ENCODE measurements at places on chromosomes 1 and 21.

- DNase-seq: no peak
These were observed 356.0 kb downstream of the S1PR1 start for GRCh38 chr1:101592845-101593244.

- DNase-seq: no peak
These were observed 59.5 kb upstream of the LRRC53 start for GRCh38 chr1:74571891-74572290.

DNA sequence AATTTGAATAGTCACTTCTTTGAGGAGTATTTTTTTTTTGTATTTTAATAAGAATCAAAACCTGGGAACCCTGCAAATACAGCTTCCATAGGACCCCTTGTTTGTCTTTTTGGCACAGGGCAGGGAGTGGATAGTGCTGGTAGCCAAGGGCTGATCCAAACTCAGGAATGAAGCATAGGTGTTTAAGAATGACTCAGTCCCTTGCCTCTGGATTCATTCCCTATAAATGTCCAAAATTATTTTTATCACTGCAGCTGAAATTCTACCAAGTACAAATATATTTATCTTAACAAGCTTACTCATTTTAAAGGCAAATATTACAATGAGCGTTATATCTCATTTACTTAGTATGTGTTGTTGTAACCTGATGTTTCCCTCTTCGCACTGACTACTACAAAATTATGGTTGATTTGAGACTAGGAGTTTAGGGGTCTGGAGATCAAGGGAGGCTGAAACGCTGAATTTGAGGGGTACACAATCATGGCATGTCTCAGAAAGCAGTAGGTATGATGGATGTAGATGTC lies 278.6 kb upstream of the LYPLAL1 start:
- DNase-seq: no peak

DNA sequence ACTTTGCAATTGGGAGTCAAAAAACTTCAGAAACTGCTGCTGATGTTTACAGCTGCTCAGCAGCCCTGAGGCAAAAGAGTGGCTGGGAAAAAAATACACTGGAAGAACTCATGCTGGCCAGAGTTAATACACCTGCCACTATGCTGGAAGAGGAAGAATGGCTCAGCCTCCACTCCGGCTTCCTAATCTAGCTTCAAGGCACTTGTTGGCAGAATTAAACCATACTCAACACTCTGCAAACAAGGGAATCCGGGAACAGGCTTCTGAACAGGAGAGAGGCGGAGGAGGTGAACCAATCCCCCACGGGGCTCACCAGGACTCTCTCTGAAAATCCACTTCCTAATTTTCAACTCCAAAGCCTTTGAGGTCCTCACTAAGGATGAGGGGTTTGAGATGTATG lies 120.1 kb downstream of the CCDC185 start:
- no peak for DNase-seq

GRCh38 chr1:85022700-85023099 lies 25.6 kb downstream of the MCOLN3 start:
- DNase-seq: no peak

- DNase-seq: no peak
These were observed 42.7 kb upstream of the LDLRAP1 start for GRCh38 chr1:25500694-25501093.

GRCh38 chr1:164948101-164948500 lies 389.1 kb downstream of the PBX1 start:
- no peak for DNase-seq

DNA sequence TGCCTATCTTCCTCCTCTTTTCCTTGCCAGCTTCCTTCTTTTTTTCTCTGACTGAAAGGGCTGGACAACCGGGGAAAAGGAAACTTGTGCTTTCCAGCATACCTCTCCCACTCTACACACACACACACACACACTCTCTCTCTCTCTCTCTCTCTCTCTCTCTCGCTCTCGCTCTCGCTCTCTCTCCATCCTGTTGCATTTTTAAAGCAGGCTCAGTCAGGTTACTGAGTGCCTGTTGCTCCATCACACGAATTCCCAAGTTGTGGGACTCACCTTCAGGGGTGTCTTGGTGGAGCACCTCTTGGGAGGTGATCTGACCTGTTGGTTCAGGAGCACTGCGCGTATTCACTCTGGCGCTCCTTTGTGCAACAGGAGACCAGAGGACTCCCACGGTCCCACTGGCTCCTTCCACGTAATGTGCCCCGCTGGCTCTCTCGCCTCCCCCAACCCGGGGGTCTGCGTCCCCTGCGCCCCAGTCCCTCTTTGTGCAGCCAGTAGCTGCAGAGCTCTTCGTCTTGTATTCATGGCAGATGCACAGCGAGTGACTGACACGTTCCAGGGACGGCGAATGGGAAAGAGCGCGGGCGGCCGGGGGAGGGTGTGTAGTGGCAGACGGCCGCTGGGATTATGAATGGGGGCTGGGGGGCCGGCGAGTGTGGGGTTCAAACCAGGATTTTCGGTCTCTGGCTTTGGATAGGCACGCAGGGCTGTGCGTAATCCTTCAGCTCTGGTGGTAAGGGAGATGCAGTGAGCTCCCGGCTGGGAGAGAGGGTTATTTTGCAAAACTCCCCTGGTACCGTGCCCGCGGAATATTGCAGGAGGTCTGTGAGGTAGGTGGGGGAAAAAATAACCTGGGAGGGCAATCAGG lies 660 bp upstream of the PDE4B start:
- DNase-seq: no peak

- no peak for DNase-seq
These were observed 45.9 kb upstream of the SAMD13 start for GRCh38 chr1:84255582-84255981.

DNA sequence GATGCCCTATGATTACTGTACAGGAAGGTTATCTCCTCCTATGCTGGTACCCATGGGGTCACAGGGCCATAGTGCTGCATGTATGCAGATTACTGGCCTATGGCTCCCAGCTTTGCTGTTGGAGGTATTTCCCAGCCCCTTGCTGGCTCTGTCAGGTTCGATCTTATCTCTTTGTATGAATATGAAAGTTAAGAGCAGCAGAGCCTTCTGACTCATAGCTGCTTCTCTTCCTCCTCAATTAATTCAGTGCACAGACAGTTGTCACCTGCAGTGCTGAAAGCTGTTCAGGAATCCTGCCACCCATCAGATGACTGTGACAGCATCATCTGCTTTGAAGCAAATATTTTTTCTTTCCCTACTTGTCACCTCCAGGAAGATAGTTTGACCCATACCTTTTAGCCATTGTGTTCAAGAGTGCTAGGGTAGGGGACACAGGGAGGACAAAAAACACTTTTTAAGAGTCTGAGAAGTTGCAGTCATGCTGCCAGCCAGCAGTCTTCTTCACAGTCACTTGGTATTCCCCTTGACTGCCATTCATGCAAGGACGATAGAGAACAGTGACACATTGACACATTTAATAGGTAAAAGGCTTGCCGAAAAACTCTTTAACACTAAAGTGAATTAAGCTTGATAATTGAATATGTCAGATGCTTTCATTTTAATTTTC lies 73.1 kb downstream of the KIF1B start:
- DNase-seq: no peak

DNA sequence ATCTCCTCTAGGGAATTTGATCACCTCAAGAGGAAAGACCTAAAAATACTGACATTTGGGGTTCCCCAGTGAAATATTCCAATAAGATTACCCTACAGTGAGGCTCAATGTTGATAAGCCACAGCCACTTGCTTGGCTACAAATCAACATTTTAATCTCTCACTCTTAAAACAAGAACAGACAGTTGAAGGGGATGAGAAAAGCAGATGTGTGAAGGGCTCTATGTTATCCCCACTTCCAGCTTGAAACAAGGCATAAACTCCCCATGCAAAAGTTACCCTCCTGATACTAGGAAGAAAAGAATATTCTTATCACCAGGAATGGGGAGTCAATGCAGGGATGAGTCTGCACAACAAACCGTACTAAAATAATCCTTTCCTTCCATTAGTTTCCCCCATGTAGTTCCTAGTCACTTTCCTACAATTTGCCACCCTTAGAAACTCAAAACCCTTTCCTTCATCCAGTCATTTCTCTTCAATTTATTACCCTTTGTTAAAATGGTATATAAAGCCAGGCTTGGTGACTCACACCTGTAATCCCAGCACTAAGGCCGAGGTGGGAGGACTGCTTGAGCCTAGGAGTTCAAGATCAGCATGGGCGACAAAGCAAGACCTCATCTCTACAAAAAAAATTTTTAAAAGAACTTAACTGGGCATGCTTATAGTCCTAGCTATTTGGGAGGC lies 29.5 kb downstream of the LPGAT1 start:
- no peak for DNase-seq

- DNase-seq: no peak
These were observed 943 bp downstream of the SEMA6C start for GRCh38 chr1:151145304-151146071.

DNA sequence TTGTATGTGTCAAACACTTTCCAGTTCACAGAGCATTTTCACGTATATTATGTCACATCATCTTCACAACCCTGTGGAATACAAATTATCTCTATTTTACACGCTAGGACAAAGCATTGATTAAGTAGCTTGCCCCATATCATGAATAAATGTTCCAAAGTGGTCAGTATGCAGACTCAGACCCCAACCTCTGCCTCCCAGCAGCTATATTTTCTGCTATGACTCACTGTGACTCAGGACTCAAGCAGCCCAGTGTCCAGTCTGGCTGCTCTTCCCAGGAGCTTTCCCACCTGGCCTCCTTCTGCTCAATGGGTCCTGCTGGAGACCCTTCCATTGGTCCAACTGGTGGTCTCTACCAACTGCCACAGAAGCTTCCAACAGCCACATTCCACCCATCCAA lies 56.0 kb upstream of the RAP1A start:
- no peak for DNase-seq

GRCh38 chr1:3774276-3774945 lies 1.9 kb downstream of the SMIM1 start:
- DNase-seq: no peak

DNA sequence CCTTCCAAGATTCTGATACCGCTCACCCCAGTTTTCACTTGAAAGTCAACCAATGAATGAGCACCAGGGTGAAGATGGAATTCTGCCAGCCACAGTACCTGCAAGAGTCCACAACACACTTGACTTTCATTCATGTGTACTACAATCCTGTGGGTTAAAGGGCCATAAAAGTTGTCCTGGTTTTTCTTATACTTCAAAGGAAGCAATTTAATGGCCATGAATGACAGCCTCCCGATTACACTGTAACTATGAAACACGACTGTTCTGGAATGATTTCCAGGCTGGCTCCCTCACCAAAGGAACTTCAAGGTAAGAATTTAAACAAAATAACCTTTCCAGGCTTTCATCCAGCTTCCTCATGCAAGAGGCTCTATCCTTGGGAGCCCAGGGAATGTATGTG lies 502.8 kb downstream of the SMYD3 start:
- DNase-seq: no peak

- DNase-seq: no peak
These were observed 256.3 kb upstream of the IRF2BP2 start for GRCh38 chr1:234866007-234866866.

DNA sequence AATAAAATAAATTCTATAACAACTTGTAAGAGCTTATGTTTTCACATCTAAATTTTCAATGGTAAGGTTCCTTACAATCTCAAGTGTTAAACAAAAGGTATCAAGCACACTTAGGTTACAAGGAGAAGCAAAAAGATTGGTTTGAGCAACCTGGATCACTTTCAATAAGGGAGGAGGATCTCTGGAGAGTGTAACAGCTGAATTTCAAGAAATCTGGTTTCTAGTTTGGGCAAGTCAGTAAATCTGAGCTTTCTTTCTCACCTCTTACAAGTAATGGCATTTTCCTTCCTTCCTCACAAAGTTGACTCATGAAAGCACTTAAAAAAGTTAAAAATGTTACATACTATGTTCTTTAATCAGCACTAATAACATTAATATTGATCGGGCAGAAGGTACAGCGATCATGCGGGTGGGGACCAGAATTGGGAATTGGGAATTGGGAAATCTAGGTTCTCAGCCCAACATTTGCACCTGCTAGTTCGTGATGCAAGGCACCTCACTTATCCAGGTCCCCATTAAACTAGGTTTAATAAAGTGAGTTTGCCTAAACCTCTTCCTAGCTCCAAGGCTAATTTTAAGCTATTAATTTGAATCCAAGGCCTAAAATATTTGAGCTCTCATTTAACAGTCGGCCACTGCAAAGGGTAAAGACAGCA lies 3.1 kb downstream of the NUCKS1 start:
- no peak for DNase-seq

DNA sequence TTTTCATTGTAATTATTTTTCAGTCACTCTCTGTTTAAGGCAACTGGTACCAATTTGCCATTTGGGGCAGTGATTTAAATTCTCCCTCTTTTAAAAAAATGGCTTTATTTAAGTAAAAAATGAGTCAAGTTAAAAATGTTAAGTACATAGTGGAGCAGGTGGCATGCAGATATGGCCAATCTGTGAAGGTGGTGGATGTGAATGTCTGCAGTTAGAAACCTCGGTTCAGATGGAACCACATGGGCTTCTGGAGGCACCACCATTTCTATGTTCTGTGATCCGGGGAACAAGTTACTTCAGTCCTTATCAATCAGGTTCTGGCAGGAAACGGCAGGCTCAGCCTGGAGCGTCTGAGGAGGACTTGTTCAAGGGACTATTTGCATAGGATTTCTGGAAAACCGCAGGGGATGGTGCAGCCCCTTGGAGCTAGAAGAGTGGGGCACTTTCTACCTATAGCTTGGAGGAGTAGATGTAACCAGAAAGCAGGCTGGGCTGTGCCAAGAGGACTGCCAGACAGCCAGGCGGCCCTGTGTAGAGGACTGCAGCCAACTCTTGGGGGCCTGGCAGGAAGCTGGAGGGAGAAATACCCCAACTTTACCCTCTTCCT lies 12.3 kb downstream of the IGSF21 start:
- no peak for DNase-seq

GRCh38 chr1:198411240-198411639 lies 129.2 kb downstream of the ATP6V1G3 start:
- DNase-seq: no peak

DNA sequence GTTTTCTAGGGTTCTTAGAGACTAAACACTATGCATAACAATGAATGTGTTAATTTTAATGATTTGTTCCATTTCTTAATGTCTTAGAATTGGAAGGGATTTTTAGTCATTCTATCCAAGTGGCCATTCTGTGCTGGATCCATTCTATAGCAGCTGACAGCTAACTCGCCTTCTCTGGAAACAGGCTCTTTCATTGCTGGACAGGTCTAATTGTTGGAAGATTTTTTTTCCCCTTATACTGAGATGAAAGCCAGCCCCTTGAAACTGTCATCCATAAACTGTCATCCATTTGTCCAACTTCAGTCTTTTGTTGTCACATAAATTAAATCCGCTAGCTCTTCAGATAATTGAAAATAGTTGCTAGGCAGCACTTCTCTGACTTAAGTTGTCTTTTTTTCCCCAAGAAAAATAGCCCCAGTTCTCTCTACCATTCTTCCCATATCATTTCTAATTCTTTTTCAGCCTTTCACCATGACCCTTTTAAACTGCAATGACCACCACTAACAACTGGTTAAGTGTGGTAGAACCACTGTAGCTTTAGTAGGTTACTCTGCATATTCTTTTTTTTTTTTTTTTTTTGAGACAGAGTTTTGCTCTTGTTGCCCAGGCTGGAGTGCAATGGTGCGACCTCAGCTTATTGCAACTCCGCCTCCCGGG lies 19.7 kb downstream of the AK4 start:
- DNase-seq: no peak

GRCh38 chr1:16164213-16165072 lies 8.6 kb upstream of the EPHA2 start:
- DNase-seq: no peak

All from stimulated activated CD4-positive, alpha-beta T cell treated with anti-CD3 and anti-CD28 coated beads, Interleukin-1b, Interleukin-23, amount 100 ng/mL, for 1 hour (primary cell).